ENCODE measurements at places on chromosomes 3 and 15.

DNA sequence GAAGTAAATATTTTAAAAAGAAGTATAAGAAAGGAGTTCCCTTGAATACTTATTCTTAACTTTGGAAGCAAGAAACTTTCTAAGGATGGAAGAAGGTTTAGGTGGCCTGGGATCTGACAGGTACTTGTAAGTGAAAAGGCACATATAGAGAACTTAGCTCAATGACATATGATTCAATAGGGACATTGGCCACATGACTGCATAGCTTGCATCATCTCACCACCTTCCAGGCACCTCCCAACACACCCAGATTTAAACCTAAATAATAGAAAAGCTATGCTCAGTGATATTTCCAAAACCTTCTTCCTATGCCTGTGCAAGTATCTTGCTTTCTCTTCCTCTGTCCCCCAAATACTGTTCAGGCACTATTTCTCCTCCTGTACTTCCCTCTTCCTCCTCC, 4.7 kb upstream of the P2RY1 start:
- no peak for DNase-seq

- no peak for DNase-seq
These were observed 1244.1 kb downstream of the ROBO2 start for GRCh38 chr3:78283994-78284393.

DNA sequence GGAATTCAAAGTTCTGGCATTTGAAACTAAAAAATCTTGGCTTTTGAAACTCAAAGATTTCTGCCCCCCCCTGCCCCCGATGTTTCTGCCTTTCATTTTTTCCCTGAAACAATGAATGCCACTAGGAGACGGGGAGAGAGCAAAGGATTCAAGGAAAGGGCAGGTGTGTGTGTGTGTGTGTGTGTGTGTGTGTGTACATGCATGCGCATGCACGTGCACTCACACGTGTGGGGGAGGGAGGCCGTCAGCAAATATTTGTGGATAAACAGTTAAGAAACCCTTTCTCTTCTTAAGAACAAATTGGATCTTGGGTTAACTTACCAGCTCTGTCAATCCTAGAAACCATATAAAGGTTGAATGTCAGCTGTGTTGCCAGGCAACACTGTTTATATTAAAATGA, 29.2 kb upstream of the CCDC174 start:
- no peak for DNase-seq

DNA sequence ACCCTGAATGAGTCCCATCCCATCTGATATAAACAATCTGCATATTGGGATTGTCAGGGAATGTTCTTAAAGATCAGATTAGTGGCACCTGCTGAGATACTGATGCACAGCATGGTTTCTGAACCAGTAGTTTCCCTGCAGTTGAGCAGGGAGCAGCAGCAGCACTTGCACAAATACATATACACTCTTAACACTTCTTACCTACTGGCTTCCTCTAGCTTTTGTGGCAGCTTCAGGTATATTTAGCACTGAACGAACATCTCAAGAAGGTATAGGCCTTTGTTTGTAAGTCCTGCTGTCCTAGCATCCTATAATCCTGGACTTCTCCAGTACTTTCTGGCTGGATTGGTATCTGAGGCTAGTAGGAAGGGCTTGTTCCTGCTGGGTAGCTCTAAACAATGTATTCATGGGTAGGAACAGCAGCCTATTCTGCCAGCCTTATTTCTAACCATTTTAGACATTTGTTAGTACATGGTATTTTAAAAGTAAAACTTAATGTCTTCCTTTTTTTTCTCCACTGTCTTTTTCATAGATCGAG, 4.5 kb downstream of the B2M start:
- DNase-seq = no peak

GRCh38 chr3:152398495-152398894, 129.8 kb downstream of the MBNL1 start:
- DNase-seq = no peak

GRCh38 chr3:120649830-120650233, 32.2 kb downstream of the HGD start:
- no peak for DNase-seq

GRCh38 chr3:184457329-184457728, 77.5 kb downstream of the CHRD start:
- no peak for DNase-seq

DNA sequence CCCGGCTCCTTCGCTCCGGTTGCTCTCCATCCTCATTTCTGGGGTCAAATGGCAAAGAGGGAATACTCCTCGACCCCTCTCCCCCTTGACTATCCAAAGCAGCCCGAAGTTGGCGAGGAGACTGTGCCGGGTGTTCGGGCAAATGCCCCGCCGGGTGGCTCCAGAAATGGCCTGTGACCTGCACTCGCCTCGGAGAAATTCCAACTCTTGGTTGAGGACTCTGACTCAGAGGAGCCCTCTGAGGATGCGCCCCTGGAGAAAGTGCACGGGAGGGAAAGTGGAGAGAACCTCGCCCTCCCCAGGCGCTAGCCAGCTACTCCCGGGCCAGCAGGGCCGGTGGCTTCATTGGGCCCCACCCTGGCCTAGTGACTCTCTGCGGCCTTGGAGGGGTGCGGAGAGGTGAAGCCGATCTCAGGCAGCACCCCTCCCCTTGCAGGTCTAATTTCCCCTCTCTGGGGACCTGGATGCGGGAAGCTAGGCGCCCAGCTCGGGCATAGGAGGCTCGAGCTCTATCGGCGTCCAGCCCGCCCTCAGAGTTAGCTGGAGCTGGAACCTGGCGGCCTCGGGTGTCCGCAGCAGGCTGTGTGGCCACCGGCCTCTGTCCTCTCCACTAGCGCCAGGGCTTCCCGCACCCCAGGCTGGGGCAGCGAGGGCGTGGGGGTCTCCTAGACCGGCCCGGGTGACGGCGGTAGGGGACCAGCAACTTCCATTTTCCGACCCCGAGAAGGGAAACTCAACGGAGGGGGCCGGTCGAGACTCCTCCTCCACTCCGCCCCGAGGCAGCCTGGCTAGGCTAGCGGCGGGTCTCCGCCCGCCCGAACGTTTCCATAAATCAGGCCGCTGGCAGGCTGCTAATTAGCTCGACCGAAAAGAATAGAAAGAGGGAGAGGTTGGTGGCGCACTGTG, 29.4 kb downstream of the NR2F2 start:
- no peak for DNase-seq

- no peak for DNase-seq
These were observed 42.9 kb downstream of the PIAS1 start for GRCh38 chr15:68097029-68097428.

- DNase-seq = no peak
These were observed 158.8 kb downstream of the SMAD6 start for GRCh38 chr15:66860844-66861243.

GRCh38 chr3:152718810-152719209, 116.1 kb upstream of the P2RY1 start:
- DNase-seq = no peak

DNA sequence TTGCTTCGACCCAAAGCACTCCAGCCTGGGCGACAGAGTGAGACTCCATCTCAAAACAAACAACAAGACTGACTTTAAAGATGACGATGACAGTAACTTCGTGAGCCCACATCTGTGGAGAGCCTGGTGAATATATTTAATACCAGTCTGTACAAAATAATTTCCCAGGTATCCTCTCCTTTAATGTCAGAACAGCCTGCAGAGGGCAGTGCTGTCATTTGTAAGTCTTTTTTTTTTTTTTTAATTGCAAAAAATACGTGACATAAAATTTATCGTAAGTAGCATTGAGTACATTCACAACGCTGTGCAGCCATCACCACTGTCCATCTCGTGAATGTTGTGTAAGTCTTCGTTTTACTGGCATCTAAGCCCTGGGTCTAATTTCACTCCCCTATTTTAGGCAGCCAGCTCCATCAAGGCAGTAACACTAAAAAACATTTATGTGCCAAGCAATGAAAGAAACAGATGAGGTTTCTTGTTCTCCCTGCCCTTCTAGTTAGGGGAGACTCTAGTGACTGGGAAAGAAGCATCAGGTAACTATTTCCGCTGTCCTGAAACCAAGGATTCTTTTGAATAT, 1.4 kb downstream of the HTD2 start:
- DNase-seq = no peak

- peak; percentile 11 for DNase-seq
These were observed 832 bp downstream of the TGFBR2 start for GRCh38 chr3:30607032-30607833.

DNA sequence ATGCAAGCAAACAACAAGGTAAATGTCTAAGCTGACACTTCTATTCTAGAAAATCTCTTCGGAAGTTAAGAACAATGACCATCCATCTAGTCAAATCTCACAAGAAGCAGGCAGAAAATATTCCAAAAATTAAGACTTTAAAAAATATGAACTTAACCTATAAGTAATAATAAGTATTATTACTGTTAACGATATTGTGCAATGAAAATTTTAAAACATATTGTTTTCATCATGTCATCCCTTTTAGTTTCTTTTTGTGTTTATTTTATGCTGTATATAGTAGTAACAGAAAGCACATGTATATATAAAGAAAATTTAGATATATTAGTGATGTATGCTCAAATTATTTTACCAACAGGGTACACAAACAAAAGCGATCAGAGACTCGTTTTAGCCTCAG, 4.1 kb downstream of the HDGFL3 start:
- DNase-seq = no peak

GRCh38 chr3:170572665-170573253, 13.1 kb downstream of the SLC7A14 start:
- DNase-seq = no peak

- DNase-seq = no peak
These were observed 277 bp downstream of the SIAH2 start for GRCh38 chr3:150762662-150763121.

DNA sequence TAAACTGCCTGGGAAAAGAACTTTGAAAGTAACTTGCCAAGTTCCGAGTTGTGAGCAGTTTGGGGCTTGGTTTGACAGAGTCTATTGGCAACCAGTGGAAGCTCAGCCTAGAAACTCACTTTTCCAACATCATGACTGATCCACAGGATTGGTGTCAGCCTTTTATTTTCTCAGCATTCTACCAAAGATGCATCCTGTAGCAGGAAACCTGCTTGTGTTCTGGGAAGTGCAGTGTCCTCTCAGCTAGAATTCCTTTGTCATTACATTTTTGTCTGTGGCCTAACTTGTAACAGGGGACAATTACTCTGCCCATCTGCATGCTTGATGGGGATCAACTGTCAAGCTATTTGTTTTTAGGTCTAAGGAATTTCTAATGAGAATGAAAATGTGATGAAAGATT, 116.7 kb upstream of the LMOD3 start:
- DNase-seq = no peak

GRCh38 chr15:81869161-81869954, 176.5 kb downstream of the MEX3B start:
- DNase-seq = no peak

DNA sequence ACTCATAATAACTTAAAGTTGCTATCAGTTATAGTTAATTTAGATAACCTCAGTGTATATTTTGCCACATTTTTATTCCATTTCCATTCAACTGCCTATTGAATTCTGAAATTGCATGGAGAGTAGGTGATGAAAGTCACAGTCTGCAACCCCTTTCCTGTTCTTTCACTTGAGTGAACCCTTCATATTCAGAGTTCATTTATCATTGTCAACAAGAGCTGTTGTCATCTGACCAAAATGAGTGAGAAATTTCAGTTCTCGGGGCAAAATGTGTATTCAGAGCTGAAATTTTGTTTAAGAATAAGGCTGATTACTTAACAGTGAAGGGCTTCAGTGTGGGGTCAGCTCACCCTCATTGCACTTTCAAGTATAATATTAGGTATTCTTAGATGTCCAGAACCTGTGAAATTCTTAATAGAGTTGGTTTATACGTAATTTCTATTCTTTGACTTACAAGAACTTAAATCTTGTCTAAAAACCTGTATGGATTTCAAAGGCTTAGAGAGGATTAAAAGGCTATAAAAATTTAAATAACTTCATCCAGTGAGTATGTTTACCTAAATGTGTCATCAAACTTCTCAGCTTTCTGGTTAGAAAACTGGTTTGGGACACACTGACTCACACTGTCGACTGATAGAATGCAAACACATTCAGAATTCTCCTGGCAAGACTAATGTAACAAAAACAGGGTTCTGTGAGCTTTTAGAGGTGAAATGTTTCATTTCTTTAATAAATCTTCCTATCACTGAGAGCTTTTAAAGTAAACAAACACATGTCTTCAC, 92.2 kb downstream of the CMSS1 start:
- no peak for DNase-seq

GRCh38 chr3:111603679-111604078, 8.5 kb upstream of the ZBED2 start:
- DNase-seq = no peak

GRCh38 chr3:100216713-100217112, 44.1 kb upstream of the TBC1D23 start:
- no peak for DNase-seq

DNA sequence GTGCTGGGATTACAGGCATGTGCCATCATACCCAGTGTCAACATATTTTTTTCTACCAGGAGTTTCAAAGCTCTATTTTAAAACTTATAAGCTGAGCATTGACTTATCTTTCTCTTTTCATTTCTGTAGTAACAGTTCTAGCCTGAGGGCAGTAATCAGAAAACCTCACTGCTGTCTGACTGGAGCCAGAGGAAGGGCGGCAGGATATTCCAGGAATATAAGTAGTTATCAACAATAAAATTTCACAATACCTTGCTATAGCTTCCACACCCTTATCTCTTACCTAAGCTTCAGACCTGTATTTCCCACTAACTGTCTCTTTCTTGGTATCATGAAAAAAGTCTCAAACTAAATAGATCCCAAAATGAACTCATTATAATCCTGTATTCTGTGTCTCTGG, 5.1 kb upstream of the NEDD4 start:
- no peak for DNase-seq

DNA sequence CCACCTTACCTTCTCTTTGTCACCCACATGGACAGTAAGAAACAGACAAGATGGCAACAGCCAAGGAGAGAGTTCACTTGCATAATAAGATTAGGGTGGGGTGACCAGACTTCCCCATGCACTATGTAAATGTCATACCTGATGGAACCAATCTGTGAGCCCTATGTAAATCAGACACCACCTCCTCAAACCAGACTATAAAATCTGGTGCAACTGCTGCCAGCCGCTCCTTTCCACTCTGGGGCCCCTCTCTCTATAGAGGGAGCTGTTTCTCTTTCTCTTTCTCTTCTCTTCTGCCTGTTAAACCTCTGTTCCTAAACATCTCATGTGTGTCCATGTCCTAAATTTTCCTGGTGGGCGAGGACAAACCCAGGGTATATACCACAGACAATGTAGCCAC, 405.5 kb upstream of the CNTN4 start:
- no peak for DNase-seq

- DNase-seq = no peak
These were observed 16.7 kb upstream of the DENND6A start for GRCh38 chr3:57709559-57709958.

Data from neuronal stem cell (in vitro differentiated cells).